CD8-positive, alpha-beta T cell (primary cell): ENCODE measurements at places on chromosomes 12 and 14.

GRCh38 chr12:61610143-61610542 lies 650.1 kb upstream of the USP15 start:
- no peak for DNase-seq

DNA sequence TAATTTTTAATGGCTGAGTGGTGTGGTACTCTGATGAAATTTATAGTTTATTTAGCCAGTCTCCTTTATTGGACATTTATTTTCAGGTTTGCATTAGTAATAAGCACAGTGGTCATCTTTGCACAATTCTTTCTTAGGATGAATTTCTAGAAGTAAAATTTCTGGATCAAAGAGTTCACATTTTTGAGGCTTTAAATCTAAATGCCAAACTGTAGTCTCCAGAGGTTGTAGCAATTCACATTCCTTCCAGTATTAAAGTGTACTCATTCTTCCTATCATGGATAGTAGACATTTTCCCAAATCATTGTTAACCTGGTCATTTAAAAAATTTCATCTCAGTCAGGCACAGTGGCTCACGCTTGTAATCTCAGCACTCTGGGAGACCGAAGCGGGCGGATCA lies 24.8 kb downstream of the SLC39A9 start:
- DNase-seq: no peak

DNA sequence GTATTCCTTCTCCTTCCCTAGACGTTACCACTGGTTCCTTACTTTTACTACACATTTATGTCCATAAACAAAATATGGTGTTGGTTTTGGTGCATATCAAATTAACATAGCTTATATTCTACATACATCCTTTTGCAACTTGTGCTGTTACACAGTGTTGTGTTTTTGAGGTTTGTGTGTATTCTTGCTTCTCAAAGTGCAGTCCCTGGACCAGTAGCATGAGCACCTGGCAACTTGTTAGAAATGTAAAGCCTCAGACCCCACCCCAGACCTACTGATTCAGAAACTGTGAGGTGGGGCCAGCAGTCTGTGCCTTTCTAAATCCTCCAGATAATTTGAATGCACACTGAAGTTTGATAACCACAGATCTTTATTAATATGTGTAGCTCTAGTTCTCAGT lies 65.9 kb downstream of the RNFT2 start:
- DNase-seq: no peak

DNA sequence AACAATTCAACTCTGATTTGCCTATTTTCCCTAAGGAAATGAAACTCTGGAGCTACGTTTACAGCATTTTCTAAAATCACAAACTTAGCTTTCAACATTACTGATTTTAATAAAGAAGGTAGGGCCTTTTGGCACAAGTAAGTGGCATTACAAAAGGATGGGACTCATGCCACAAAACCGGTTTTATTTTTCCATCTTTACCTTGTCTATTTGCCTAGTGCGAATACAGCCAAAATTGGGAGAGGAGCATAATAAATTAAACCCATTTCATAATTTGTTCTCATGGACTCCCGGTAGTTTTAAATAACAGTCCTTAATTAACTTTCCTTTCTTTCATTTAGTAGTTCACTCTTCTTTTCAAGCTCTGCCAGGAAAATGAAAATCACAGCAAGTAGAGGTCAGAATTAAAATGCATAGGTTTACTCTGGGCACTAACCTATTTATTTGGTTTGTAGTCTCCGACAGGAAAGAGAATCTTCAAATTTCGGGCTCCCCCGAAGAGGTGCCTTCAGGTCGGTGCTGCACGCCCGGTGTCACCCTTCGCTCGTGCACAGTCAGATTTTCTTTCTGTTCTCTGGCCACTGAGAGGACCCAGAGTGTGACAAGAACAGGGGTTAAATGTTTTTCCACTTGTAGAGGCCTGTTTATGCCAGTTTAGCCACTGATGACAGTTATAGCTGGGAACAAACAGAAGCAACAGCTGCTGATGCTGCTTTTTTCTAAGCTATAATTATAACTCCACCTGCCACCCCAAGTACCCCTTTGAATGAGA lies at the start of gene BEST3:
BEST3 (minus strand) TSS at position 535 of the 772 bp plus-strand sequence. CDS start 1,505 bp downstream, outside the sequence.
- DNase-seq: no peak

DNA sequence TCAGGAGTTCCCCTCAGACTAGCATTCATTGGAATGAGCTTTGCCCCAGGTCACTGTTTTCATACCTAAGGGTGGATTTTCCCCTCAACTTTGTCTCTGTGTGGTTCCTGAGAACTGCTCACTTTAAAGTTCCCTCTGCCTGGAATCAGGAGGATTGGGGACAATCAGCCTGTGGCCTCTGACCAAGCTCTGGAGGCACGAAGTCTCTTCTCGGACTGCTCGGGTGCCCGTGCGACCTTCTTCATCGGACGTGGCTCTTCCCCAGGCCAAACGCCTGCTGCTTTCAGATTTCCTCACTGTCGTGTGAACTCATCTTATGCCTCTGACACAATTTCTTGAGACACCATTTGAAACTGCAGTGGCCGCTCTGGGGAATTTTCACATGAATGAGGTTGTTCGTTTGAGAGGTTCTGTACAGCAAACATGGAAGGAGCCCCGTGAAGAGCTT lies 153.7 kb upstream of the PZP start:
- DNase-seq: no peak

DNA sequence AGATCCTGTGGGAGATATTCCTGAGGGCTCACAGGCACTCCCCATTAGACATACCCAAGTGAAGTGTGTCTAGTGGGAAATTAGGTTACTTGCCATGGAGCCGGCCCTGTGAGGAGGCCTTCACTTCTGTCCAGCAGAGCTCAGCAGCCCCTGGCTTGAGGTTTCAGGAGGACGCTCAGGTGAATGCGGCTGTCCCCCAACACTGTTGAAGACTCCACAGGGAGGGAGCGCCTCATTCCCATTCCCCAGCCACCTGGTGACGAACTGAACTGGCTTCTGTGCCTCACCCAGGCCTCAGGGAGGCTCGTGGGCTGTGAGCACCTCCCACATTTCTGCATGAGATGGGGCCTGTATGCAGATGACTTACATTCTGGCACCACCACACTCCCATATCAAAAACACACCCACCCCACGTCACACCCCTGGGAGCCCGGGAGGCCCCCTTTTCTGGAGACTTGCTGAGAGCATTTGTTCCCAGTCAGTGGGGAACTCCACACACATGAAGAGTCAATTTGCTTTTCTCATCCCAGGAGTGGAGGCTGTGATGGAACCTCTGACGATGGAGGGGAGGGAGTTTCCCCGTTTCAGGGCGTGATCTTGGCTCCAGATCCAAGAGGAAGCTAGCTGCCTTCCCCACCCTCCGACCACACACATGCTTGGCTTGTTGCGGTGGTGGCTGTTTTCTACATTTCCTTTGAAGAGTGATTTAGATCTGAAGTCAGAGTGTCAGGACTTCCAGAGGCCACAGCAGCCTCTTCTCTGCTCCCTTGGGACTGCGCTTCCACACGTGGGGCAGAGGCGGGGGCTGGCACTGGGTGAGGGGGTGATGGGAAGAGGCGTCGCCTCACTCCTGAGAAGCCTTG lies 120.7 kb downstream of the ADGRD1 start:
- no peak for DNase-seq

DNA sequence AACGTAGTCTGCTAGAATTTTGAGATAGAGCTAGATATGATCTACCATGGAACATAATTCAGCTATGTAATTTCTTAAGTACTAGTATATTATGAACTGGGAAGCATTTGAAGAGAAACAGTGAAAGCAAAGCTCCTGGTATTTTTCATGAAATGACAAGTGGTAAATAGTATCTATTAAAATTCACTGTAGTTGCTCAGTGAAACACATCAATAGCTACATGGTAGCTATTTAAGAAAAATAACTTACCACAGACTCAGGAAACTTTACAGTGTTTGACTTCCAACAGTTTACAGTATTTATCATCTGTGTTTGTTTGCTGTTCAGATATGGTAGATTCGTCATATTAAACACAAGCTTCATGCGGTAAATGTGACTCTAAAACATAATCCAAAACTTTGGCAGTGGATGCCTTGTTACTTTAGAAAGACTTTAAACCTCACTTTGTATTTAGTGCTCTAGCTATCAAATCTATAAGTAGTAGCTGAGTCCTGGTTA lies 25.2 kb downstream of the WNK1 start:
- no peak for DNase-seq

DNA sequence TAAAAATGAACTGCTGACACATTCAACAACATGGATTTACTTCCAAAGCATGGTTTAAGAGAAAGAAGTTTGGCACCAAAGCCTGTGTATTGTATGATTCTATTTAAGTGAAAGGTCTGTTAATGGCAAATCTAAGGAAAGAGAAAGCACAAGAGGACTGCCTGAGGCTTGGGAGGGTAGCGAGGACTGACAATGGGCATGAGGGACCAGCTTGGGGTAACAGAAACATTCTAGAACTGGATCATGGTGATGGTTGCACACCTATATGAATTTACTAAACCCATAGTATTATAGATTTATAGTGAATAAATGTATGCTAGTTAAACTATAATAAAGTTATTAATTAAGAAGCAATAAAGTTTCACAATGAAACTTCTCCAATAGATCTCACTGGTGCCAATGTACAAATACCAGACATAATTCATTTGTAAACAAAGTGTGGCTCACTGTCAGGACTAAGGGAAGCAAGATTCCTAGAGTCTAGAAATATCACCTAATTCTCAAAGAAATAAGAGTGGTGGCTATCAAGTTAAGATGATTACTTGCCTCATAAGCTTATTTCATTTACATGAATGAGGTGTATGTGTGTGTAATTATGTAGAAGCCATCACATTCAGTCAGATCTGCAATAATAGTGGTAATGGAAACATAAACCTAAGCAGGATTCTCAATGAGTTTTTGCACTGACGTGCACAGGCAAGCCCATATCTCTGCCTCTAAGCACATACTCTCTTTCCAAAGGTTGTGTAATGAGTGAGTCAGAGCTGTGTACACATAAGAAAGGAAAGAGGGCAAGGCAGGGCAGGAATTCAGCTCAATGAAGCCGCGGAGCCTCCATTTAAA lies 353.4 kb downstream of the KCNH5 start:
- DNase-seq: no peak

GRCh38 chr12:12705838-12706520 lies 10.0 kb upstream of the GPR19 start:
- DNase-seq: peak; percentile 78

GRCh38 chr14:93268406-93268805 lies 61.4 kb downstream of the UBR7 start:
- no peak for DNase-seq

DNA sequence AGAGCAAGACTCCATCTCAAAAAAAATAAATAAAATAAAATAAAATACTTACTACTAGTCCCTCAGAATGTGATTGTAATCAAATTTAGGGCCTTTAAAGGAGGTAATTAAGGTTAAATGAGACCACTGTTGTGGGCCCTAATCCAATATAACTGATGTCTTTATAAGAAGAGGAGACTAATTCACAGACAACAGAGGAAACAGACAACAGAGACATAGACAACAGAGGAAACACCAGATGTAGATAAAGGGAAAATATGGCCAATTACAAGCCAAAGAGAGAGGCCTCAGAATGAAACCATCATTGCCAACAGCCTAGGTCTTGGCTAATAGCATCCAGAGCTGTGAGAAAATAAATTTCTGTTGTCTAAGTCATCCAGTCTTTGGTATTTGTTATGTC lies 669.0 kb upstream of the FOXG1 start:
- DNase-seq: no peak

GRCh38 chr14:28764257-28765160 lies 2.1 kb upstream of the FOXG1 start:
- no peak for DNase-seq

GRCh38 chr12:10197879-10198278 lies 14.8 kb upstream of the GABARAPL1 start:
- DNase-seq: no peak

DNA sequence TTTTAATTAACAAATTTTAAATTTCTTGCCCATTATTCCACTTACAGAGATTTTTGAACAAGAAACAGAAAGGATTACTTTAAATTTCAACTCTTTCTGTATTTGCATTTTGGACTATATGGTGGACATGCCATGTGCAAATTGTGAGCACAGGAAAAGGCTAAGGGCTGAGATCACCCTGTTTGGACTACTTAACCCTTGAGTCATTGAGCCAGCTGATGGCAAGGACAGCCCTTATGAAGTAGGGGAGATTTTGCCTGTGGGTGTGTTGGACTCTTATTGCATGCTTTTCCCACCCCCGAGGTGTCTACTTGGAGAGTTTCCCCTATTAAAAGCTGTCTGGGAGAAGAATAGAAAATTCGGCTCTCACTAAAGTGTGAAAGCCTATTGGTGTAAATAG lies 17.2 kb downstream of the DERA start:
- DNase-seq: no peak

DNA sequence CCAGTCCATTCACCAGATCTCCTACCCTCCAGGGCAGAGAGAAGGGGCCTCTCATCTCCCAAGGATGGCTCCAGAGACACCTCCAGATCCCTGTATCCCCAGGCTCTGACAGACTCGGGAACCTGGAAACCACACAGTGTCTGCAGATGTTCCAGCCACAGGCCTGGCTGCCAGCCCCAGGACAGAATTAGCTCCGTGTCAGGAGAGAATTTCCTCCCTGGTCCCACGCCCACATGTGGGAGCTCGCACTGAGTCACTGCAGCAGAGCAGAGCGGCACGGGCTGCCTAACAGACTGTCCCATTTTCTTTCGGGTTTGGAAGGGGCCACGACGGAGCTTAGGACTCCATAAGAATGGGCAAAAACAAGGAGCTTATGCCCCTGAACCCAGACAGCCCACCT lies 33.6 kb downstream of the CMKLR1 start:
- DNase-seq: no peak

DNA sequence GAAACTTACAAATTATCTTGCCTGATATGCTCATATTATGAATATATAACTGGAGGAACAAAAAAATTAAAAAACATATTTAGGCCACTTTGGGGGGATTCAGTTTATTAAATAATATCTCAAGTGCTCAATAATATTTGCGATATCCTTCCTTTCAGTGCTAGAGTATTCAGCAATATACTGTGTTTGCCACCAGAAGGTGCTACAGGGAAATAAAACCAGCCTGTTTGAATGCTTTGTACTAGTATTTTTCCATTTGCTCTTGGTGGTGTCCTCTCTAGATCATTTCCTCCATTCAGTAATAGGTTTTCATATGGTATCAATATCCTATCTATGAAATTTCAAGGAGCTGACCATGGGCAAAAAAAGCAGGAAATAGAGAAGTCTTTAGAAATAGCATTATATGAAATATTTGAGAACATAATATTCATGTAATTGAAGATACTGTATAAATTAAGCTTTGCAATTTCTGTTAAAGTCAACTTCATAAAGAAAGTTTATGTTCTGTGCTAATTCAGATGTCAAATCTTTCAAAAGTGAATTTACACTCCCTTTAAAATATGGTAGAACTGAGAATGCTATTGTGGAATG lies 106.2 kb upstream of the NAV3 start:
- DNase-seq: no peak

- DNase-seq: no peak
These were observed 60.2 kb downstream of the SRGAP1 start for GRCh38 chr12:63904653-63905052.

DNA sequence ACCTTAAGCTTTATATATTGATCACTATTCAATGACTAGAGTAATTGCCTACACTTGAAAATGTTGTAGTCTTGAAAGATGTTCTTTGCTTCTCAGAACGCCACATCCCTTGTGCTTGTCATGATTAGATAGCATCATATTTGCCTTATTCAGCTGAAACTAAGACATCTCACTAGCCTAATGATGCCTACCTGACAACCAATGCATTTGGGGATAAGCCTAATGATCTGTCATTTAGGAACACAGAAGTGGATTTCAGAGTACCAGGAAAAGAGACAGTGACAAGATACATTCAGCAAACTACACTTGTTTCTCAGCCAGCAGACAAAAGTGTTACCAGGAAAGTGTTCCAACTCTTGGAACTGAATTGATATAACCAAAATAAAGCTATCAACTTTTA lies 83.7 kb downstream of the ARMH4 start:
- no peak for DNase-seq

- DNase-seq: no peak
These were observed 32.3 kb downstream of the BRI3BP start for GRCh38 chr12:125025606-125026235.
